ENCODE measurements at places on chromosomes 4 and X. TPM values are rescaled to one million over a fixed set of nuclear protein-coding genes. Genes with fewer than 3 reads are reported as not detected.
A peak's percentile ranks its signal among the peaks of the same experiment; 100 is the strongest.

DNA sequence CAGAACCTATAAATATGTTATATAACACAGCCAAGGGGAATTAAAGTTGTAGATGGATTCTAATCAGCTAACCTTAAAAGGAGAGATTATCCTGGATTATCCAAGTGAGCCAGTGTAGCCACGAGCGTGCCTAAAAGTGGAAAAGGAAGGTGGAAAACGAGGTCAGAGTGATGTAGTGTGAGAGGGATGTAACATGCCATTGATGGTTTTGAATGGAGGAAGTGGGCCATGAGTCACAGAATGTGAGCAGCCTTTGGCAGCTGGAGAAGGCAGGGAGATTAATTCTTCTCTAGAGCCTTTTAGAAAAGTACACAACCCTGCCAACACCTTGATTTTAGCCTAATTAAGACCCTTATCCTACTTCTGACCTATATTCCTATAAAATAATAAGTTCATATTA is 149.1 kb downstream of the SLC39A8 start:
- DNase-seq, result peak; percentile 9

DNA sequence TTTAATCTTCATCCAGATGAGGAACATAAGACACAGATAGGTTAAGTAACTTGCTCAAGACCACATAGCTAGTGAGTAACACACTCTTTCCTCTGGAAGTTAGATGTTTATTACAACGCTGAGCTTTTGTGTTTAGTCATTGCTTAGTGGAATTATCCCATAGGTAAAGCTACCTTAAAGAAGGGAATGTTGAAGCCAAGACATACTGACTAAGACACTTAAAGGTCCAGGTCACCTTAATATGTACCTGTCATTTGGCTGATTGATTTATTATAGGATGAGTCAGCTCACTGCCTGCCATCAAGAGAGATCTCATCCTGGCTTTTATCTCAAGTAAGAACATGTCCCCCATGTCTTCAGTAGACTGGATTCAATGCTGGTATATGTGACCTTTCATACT is 53.4 kb downstream of the KDR start:
- DNase-seq, result no peak

DNA sequence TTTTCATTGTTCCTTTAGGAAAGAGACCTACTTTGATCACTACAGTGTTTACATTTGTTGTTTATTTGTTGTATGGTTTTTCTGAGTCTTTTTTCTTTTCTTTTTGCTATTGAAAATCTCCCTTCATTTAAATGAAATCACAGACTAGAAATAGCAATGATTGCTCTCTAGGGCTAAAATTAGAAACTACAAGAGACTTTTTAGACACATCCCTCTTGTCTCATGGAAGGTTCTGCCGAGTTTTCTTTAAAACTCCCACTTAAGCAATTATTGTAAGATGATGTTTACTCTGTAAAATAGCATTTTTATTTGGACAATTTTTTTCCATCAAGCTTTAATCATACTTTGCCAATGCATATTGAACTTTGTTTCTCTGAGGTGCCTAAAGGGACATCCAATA is 136.6 kb downstream of the PALLD start:
- no peak for DNase-seq

- DNase-seq, result no peak
Measured at GRCh38 chrX:53088136-53088974, 5.6 kb upstream of the KANTR start.

Gene PPP2R3B
- 29.8 TPM for total RNA-seq

Gene EXOC1L
- not detected for total RNA-seq

DNA sequence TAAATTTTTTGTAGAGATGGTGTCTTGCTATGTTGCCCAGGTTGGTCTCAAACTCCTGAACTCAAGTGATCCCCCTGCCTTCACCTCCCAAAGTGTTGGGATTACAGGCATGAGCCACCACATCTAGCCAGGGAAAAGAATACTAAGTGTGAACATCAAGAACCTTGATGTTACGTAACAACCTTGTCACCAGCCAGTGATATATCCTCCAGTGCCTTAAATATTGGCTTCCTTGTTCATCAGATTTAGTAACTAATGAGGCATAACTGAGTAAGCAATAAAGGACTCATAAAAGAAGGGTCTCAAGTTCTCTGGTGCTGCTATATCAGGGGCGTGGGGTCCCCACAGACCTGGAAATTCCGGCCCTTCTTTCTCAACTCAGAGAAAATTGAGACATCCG is 60.5 kb upstream of the ENPEP start:
- DNase-seq, result no peak

- DNase-seq, result no peak
Measured at GRCh38 chr4:1222036-1222789, 26.7 kb downstream of the CTBP1 start.

DNA sequence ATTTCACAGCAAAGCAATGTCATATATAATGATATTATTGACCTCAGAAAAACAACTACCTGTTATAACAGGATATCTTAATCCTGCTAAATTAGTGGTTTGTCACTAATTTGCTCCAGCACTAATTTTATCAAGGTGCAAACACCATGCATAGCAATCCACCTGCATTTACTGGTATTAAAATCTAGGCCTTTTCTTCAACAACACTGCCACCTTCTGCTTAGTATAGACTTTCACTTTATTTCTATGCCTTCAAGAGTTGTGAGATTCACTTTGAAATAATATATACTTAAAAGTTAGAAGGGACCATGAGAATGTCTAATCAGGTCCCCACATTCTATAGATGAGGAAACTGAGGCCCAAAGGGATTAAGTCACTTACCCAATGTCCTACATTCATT is 82.1 kb upstream of the IQCM start:
- DNase-seq, result peak; percentile 13
